ENCODE measurements at places on chromosomes 5 and 9.

GRCh38 chr5:139340051-139340450 lies 1.6 kb upstream of the PAIP2 start:
- DNase-seq, result no peak

DNA sequence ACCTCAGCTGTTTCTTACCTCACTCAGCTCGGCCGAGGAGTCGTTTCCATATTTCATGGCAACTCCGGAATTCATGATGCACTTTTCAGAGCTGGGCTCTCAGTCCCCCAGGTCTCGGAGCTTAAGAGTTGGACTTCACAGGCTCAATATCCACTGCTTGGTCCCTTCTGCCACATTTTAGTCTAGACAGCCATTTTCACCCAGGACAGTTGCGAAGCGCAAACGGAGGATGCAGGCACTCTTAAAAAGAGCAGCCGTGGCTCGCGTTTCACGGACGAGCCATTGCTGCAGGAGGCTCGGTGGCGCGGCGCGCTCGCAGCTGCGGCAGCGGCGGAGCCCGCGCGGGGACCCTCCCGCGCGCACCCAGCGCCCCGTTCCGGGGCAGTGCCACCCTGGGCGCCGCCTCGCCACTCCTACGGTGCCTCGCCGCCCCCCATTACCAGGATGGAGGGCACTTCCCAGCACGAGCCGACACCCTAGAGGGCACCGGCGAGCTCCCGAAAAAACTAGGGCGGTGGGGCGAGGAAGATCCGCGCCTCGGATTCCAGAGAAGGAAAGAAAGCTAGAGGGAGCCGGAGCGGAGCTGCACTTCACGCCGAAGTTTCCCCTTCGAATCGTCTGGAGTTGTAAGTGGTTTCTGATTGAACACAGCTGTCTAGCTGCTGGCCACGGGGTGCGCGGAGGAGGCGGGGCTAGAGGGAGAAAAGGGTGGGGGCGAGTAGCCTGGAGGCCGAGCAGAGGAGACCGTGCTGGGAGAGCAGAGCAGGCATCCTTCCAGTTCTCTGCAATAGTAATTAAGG lies 140.3 kb downstream of the TSSK1B start:
- DNase-seq, result peak; percentile 93

DNA sequence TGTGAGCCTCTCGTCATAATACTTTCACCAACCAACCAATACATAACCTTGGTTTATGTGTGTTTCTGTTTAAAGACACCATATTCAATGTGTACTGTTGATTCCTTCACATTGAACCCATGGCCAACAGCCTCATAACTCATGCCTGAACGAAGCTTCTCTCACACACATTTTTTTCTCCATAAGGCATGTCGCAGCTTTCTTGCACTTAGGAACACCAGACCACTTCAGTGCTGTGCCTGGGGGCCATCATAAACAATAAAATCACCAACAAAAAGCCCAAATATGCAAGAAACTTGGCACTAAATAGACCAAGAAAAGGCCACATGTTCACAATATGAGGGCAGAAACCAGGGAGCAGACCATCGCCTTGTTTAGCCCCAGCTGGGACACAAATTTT lies 192.2 kb downstream of the ROR2 start:
- DNase-seq, result no peak

DNA sequence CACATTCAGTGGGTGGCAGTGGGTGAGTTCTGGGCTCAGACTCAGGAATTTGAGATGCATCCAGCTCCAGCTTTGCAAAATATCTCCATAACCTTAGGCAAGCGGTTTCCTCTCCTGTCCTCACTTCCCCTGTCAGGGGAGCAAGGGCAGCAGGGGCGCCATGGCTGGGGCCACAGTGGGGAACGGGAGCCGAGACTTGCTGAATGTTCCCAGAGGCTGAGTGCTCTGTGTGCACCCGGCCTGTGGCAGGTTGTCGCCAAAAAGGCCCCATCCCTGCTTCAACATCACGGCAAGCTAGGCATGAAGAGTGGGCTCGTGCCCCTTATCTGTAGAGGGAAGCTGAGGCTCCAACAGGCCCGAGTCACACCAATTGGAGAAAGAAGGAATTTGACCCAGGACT lies 268.8 kb downstream of the NSG2 start:
- no peak for DNase-seq

DNA sequence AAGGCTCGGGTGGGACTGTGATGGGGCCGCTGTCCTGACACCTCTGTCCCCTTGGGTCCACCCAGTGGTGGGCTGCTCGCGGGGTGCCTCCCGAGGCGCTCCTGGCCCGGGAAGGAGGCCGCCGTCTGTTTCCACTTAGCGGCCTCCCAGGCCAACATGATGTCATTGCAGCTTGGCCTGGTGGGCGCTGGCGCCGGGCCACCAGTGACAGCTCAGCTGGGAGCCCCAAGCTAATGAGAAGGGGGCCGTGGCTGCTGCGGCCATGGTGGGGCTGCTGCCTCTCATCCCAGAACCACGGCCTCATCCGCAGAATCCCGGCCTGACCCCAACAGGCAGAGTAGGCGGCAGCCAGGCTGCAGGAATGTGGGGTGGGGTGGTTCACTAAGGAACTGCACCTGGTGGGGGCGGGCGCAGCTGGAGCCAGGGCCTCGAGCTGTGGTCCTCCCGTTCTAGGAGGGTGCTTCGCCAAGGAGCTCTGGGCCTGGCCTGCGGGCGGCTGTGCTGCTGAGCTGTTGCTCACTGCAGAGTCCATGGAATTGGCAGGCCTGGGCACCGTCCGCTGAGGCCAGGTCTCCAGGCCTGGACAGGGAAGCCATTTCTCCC lies 123.5 kb upstream of the COL5A1 start:
- peak; percentile 61 for DNase-seq

DNA sequence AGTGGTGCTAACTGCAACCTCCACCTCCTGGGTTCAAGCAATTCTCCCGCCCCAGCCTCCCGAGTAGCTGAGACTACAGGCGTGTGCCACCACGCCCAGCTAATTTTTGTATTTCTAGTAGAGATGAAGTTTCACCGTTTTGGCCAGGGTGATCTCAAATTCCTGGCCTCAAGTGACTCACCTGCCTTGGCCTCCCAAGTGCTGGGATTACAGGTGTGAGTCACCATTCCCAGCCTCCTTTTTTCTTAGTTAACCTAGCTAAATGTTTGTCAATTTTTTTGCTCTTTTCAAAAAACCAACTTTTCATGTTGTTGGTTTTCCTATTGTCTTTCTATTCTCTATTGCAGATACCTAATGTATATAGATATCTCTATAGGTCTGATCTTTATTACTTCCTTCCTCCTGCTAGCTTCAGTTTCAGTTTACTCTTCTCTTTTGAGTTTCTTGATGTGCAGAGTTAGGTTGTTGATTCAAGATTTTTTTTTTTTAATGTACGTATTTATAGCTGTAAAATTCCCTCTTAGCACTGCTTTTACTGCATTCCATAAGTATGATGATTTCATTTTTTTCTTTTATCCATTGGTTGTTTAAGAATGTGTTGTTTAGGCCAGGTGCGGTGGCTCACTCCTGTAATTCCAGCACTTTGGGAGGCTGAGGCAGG lies 32.9 kb downstream of the FGD3 start:
- DNase-seq, result no peak

GRCh38 chr5:58745350-58745749 lies 162.5 kb downstream of the RAB3C start:
- no peak for DNase-seq

GRCh38 chr5:153367466-153367865 lies 123.0 kb upstream of the GRIA1 start:
- no peak for DNase-seq

DNA sequence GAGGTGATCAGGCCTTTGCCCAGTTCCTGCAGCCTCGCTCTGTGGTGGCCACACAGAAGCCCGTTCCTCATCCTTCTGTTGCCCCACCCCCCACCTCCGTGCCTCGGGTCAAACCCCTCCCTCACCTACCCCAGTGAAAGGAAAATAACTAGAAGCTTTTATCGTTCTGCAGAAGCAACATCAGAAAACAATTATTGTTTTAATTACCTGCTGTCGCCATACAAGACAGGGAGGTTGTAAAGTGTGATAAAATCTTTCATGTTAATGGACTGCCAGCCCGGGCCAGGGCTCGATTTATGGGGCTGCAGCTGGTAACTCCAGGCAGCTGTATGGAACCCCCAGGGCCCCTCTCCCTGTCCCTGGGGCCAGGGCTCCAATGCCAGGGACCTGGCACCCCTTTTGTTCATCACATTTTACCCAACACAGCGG lies 20.6 kb downstream of the UNC5A start:
- DNase-seq, result no peak

GRCh38 chr9:121708768-121709488 lies 57.5 kb downstream of the DAB2IP start:
- no peak for DNase-seq

- peak; percentile 76 for DNase-seq
Observed at GRCh38 chr9:110076894-110077725, 130.8 kb downstream of the C9orf152 start.
